ENCODE measurements at places on chromosomes 2 and 18.
A peak's percentile ranks its signal among the peaks of the same experiment; 100 is the strongest.

- no peak for DNase-seq
Observed at GRCh38 chr18:48821251-48821590, 129.5 kb downstream of the SMAD7 start.

DNA sequence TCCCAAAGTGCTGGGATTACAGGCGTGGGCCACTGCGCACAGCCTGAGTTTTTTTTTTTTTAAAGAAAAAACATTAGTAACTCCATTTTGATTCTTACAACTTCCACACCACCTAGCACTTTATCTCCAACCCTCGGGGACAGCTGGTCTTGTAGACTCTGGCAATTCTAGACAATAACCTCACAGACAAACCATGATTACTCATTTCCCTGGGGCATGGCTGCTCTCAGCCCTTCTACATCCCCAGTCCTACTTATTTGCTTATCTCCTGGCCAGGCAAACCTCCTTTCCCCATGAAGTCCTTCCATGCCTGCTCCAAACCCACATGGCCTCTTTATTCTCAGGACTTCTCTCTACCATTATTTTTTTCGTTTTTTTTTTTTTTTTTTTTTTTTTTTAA is 91.1 kb downstream of the ACTR3 start:
- DNase-seq = no peak

DNA sequence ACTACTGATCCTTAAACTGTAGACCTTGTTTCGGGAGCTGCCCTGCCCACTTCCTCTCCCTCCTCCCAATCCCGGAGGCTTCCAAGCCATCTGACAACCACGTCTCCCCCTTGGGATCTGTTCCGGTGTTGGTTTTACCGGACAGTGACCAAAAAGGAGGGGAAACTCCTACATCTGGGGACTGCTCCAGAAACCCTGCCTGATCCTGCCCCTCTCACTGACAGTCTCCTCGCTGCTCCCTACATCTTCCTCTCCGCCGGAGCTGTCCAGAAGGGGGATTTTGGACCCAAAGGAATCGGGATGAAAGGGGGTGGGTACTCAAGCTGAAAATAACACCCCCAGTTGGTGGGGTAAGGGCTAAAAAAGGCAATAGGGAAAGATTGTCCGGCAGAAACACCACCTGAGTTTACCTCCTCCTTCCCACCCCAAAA is 1.5 kb downstream of the INO80D start:
- peak; percentile 1 for DNase-seq

DNA sequence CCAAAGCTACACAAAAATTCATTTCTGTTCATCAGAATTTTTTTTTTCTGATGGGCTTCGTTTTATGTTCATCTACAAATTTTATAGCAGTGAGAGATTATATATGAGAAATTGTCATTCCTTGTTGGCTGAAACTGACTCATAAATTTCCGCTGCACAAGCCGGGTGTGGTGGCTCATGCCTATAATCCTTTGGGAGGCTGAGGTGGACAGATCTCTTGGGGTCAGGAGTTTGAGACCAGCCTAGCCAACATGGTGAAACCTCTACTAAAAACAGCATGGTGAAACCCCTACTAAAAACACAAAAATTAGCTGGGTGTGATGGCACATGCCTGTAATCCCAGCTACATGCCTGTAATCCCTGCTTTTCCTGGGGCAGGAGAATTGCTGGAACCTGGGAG is 72.0 kb downstream of the PLEKHM3 start:
- no peak for DNase-seq
